ENCODE measurements at places on chromosomes 3 and 15.

- DNase-seq, result no peak
These were observed 6.4 kb upstream of the FAM219B start for GRCh38 chr15:74913041-74913440.

- DNase-seq, result no peak
These were observed 9.1 kb downstream of the ST8SIA2 start for GRCh38 chr15:92402751-92403150.

DNA sequence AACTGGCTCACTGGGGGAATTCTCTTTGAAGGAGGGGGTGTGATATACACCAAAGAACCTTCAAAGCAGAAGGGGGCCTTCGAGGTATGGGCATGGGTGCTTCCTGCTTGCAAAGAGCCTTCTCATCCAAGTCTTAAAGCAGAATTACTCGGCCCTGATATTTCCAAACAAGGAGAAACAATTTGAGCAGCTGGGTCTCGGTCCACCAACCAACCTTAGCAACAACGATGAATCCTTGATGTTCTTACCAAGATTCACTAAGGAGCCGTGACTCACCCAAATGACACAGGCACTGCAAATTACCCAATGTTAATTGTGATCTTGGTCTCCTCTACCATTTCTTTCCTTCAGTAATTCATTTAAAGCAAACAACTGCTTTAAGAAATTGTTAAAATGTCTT, 7.7 kb downstream of the HOMER2 start:
- no peak for DNase-seq

- no peak for DNase-seq
These were observed 33.7 kb downstream of the HCN4 start for GRCh38 chr15:73335026-73335425.

DNA sequence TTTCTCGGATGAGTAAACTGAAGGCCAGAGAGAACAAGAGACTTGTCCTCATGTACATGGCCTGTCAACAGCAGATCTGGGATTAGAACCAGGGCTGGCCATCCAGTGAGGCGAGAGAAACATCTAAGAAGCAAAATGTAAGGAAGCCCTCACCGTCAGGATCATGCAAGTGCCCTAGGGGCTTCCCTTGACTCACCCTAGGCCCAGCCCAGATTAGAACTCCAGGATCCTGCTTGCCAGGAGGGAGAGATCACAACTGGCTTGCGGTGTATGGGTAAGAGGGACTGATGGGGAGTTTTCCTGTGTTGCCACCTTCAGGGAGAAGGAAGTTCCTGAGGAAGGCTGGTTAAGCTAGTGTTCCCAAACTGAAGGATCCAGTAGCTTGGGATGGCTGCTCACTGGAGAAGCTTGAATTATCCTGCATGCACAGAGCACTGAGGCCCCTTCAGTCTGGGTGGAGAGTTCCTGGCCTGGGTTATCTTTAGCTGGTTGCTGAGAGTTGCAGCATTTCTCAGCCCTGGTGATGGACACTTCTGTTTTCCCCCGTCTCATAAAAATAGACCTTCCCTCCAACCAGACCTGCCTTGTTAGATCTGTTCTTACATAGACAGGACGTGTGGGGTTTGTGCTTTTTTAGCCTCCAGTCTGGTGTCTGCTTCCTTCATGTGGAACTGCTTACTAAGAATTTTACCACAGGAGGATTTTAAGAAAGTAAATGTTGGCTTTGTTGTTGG, 28.2 kb upstream of the XIRP1 start:
- no peak for DNase-seq

DNA sequence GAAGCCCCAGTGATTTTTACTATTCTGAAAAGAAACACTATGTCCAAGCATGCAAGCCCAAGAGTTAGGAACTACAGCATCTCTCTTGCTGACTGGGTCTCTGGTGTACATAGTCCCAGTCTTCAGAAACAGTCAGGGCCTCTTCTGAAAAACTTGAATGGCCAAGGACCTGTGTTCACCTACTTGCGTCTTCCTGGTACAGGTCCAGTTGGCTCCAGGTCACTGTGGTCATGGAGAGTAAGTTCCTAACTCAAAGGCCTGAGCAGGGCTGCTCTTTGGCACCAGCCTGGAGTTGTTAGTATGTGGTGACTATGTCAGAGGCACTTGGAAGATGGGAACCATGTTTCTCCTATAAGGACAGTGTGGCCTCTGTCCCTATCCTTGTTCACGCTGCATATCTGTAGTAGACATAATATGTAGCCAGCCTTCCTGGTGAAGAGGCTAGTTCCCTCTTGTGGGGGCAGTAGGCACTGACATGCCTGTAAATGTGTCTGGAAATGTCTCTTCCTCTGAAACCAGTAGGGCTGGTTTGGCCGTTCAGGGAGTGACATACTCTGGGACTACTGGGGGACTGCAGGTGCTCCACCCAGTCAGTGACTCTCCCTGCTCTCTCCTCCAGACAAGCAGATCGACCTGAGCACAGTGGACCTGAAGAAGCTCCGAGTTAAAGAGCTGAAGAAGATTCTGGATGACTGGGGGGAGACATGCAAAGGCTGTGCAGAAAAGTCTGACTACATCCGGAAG, 2.6 kb upstream of the RBM15B start:
- DNase-seq, result no peak

DNA sequence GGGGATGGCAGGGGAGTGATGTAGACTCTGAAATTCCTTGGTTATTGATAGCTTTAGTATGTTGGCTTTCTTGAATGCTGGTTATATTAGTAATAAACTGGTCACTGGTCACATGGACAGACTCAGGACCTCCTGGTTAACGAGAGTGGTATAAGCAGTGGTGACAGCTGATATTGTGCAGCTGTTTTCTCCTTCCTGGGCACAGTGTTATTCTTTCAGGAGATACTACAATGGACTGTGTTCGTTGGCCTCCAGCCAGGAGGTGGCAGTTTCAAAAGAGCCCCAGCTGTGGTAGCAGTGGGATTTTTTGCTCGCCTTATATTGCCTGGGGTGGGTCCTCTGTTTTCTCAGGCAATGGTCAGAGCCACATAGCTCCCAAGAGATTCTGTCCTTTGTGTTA, 181.6 kb upstream of the RBMS3 start:
- no peak for DNase-seq

GRCh38 chr3:162034368-162034767, 537.8 kb downstream of the OTOL1 start:
- DNase-seq, result no peak

DNA sequence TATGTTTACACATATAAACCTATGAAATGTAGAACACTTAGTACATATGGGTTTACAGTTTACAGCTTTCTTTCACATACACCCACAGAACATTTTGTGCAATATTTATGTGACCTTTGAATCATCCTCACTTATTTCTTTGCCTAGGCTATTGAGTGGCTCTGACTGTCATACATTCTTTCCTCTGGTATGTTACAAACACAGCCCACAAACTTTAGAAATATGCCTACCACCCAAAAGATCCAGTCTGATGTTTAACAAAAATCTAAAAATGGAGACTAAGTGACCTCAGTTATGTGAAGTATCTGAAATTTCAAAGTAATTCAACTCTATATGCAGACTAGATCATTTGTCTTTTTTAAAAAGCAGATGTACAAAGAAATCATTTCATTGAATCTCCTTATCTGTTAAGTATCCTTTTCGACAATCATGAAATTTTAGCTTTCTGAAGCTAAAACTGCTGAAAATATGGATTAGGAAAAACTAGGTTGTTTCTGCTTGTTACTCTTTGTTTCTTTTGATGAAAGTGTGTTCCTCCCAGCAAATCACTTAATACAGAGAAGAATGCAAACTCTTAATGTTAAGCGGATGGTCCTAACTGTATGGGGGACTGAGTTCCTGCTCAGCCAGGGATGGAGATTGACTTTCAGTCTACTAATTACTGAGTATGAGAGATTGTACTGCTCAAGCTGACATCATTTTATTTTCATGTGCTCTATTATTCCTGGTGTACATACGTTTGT, 27.7 kb downstream of the CCDC54 start:
- DNase-seq, result no peak

DNA sequence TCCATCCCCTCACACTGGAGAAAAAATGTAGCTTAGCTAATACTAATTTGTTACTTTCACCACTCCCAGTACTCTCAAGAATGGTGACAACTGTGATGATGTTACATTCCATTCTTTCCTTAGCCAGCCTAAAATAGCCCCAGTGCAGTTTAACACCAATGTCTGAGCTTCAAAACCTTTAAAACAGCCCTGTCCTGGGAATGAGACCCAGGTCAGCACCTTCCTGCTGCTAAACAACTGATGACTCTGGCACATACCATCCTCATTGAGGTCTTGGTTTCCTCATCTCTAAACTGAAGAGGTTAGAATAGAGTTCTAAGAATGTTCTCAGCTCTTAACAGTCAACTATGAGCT, 3.8 kb downstream of the SCAMP2 start:
- DNase-seq, result no peak

DNA sequence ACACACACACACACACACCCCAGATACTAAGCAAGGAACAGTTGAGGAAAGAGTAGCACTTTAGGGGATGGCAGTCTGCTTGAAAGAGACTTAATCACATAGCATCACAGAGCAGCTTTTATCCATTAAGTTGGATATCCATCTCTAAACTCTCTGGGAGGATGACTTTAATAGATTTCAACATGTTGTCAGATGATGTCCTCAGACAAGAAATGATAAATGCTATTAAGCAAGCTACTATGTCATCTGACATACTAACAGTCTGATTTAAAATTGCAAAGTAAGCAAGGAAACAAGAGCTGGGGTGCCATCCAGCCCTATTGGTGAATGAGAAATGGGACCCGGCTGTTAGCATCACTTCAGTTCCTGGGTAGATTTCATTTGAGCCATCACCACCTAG, 136.9 kb downstream of the PLCL2 start:
- DNase-seq, result no peak

- no peak for DNase-seq
These were observed 50.1 kb upstream of the RPL32 start for GRCh38 chr3:12891391-12891984.
